ENCODE measurements at places on chromosomes 4 and X. TPM values are rescaled to one million over a fixed set of nuclear protein-coding genes. Genes with fewer than 3 reads are reported as not detected.

GRCh38 chr4:55447108-55447708, 51.5 kb downstream of the TMEM165 start:
- no peak for DNase-seq

DNA sequence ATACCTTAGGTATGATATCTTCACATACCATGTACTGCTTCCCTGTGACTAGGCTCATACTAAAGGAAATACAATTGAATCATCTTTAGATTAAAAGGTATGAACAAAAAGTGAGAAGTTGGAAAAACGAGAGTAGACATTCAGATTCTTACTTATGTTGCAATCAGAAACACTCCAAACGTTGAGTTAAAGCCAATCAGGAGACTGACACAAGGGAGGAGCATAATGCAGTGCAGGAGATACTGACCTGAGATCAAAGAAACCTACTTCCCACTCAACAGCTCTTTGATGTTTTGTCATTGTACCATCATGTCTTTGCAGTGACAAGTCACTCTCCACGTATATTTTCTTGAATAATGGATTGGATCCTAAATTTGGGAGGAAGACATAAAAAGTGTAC, 8.9 kb upstream of the PCDH18 start:
- no peak for DNase-seq

DNA sequence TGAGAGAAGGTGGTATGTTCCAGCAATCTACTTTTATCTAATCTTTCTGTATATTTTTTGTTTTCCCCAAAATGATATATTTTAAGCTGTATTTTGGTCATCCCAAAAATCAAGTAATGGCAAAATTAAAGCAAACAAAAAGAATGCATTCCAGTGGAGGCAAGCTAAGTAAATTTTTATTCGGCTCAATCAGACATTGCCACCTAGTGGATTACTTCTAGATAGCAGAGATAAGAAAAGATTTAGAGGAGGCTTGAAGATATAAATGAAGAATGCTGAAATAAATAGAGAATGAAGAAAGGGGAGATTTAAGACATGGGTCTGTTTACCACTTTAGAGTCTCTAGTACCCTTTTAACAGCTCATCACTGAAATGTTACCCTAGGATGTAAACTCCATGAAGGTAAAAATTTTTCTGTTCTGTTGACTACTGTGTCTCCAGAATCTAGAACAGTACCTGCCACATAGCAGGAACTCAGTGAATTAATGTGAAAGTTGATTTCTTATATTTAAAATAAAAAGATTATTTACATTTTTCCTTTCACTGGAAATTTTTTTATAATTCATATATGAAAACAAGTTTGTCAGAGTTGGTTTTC, 110.9 kb upstream of the ANK2 start:
- no peak for DNase-seq

DNA sequence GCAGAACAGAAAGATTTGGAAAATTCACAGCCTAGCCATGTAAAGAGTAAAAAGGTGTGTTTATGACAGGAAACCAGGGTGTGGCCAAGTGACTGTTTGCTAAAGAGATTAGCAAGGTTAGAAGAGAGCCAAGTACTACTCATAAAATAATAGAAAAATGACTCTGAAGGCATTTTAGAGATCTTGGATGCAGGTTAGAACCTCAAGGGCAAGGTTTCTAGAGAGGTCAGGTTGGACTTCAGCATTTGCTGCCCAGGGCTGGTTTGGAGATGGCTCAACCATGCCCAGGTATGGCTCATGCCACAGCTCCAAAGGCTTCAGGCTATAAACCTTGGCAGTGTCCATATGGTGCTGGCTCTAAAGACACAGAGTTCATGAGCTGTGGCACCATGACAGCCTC, 40.6 kb upstream of the ADGRA3 start:
- no peak for DNase-seq

- DNase-seq, result no peak
These were observed 2.7 kb downstream of the SHROOM2 start for GRCh38 chrX:9788911-9789310.

The P2RY8 gene
- total RNA-seq, result 47.1 TPM

The TGIF2LX gene
- total RNA-seq, result not detected

DNA sequence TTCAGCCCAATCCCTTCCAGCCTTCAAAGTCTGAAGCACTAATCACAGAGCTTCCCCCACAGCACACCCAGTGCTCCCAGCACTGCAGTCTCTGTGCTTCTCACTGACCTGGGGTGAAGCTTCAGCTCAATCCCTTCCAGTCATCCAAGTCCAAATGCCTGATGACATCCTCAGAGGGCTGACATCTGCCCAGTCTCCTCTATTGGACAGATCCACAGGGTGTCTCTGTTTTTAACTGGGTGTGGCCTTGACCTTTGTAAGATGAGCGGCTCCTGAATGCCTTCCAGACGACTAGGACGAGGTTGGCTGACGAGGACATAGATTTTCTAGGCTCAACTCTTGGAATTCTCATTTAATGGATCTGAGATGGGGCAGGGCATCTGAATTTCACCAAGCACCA, 7.6 kb upstream of the SLC2A9 start:
- no peak for DNase-seq
